Esophagus squamous epithelium (tissue), 5 donors: ENCODE measurements at places on chromosomes 3 and 15.

- no peak for DNase-seq
Observed at GRCh38 chr3:144053121-144053520, 81.5 kb downstream of the DIPK2A start.

DNA sequence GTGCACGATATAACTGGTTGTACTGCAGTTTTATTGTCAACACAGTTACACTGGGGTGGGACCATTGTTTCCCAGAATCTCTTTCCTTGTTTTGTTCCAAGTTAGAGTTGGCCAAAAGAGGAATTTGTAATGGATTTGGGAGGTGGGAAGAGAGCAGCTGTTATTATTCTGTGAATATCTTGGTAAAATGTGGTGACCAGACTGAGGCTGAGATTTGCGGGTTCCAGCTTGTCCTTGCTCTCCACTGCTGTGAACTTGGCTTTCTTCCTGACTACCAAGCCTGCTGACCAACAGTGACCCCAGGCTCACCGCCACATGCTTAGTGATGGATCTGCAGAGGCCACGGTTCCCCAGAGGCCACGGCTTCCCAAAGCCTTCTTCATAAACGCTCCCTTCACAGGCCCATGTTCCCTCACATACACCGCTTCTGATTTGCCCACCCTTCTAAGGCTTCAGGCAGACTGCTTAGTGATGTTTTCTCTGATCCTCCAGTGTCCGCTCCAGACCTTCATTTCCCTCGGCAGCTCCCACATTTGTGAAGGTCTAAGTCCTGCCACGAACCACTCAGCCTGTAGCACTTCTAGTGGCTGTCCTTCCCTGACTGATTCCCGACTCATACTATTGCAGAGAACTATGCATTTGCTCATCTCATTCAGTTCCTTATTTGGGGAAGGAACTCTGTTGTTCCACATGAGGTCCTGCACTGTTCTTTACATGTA, 525.5 kb upstream of the RGMA start:
- no peak for DNase-seq

DNA sequence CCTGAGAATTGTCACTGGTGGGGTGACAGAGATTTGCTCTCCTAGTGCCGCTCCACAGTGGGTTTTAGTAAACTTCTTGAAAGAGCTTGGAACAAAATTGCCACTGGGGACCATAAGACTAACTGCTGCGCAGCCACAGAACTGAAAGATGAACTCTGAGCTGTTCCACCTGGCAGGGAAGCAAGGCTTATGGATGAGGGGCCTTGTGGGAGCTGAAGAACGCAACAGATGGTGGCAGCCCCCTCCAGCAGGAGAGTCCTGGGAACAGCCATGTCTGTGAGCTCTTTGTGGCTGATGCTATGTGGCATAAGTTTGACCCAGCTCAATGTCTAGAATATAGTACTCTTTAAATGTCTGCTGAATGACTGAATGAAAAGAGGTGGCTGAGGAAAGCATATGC, 66.8 kb upstream of the C2CD4B start:
- DNase-seq: no peak

DNA sequence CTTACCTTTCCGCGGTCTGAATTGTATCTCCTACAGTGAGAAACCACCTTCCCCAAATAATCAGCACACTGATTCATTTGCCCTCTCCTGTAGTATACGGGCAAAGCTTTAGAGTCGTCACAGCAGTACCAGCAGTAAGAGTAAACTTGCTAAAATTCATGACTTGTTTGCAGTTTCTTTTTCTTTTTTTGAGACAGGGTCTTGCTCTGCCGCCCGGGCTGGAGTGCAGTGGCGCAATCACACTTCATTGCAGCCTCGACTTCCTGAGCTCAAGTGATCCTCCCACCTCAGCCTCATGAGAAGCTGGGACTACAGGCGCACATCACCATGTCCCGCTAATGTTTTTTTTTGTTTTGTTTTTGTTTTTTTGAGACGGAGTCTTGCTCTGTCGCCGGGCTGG, 11.9 kb downstream of the SCAMP5 start:
- DNase-seq: no peak

- DNase-seq: no peak
Observed at GRCh38 chr15:56228352-56228751, 15.3 kb downstream of the RFX7 start.

DNA sequence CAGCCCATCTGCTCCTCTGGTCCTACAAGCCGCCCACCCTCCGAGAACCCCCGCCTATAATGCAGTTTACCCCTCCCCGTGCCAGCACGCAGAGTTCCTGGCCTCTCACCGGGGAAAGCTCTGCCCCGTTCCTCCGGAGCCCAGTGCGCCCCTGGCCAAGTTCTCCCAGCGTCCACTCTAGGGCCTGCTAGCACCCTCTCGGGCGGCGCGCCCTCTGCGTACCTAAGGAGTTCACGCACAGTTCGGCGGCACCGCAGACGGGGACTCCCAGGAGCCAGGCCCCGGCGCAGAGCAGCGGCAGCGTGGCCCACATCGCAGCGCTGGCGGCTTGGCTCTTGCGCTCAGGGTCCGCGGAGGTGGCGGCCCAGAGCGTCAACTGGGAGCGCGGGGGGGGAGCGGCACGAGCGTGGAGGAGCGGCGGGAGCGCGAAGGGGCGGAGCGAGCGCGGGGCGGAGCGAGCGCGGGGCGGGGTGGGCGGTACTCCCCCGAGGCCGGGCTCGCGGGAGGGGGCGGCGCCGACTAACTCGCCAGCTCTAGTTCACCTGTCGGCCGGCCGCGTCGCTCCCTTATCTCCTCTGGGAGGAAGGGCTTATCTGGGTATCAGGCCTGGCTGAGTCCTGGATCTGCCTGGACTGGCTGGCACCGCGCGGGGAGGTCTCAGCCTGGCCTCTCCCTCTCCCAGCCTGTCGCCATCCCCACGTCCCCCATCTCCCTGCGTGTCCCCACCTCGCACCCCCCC, at the start of gene CTSH:
Gene CTSH, minus strand, starts transcription at position 378 of the 739 bp plus-strand sequence. Its CDS starts 65 bp downstream, at position 313.
- no peak for DNase-seq

DNA sequence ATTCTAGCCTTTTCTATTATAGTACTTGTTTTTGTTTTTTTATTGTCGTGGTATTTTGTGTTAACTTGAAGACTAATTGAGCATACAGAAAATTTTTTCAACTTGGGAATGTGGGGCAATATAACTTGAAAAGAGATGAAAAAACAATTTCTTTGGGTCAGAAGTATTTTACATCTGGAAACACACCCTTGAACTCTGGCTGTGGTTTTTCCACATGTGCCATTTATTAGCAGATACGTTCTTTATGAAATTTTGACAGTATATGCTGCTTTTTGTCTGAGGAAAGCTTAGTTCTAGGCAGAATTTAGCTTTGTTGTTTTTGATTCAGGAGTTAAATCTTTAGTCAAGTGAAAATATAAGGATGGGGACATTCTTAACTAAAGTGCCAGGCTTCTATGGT, 44.7 kb downstream of the TCF12 start:
- no peak for DNase-seq

GRCh38 chr15:57554812-57555179, 36.9 kb upstream of the MYZAP start:
- DNase-seq: no peak

DNA sequence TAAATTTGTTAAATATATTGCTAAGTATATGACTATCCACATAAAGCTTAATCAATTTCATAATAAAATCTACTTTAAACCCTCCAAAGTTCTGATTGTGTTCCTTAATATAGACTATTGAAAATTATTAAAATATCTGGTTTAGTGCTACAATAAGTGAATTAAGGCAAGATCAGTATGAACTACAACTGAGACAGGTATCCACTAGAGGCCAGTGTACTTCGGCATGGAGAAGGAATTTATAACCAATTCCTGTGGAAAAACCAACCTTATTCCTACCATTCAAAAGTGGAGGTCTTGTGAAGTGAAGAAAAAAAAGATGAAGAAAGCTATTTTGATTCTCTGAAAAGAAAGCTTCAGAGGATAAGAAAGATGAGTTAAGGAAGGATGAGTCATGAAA, 237.7 kb downstream of the SUCLG2 start:
- DNase-seq: no peak

DNA sequence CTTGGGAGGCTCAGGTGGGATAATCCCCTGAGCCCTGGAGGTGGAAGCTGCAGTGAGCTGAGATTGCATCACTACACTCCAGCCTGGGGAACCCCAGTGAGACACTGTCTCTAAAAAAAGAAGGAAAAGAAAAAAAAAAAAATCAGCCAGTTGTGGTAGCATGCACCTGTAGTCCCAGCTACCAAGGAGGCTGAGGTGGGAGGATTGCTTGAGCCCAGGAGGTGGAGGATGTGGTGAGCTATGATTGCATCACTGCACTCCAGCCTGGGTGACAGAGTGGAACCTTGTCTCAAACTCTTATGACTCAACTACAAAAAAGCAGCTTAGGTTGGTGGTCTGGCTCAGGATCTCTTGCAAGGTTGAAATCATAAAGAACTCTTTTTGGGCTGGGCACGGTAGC, 19.3 kb upstream of the GPX1 start:
- DNase-seq: no peak

- DNase-seq: no peak
Observed at GRCh38 chr15:99467338-99467720, 98.5 kb upstream of the MEF2A start.

DNA sequence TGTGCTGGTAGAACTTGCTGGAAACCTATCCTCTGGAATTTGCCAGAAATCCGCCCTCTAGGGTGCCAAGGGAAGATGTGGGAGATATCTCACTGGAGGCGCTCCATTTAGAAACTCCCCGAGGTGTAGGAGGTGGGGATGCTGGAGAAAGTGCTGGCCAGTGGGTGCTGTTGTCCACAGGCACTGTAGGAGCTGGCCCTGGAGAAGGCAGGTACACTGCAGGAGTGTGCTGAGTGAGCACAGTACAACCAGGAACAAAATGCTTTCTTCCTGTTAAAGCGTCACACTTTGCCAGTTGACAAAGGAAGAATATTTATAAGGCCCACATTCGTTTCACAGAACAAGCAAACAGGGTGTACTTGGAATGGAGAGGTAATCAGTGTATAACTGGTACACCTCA, 119.9 kb downstream of the CACNA1D start:
- no peak for DNase-seq

- DNase-seq: no peak
Observed at GRCh38 chr3:36852071-36852470, 87.7 kb upstream of the DCLK3 start.

- no peak for DNase-seq
Observed at GRCh38 chr15:100279446-100279845, 62.3 kb downstream of the ADAMTS17 start.

GRCh38 chr3:16130066-16130465, 44.4 kb upstream of the GALNT15 start:
- no peak for DNase-seq

DNA sequence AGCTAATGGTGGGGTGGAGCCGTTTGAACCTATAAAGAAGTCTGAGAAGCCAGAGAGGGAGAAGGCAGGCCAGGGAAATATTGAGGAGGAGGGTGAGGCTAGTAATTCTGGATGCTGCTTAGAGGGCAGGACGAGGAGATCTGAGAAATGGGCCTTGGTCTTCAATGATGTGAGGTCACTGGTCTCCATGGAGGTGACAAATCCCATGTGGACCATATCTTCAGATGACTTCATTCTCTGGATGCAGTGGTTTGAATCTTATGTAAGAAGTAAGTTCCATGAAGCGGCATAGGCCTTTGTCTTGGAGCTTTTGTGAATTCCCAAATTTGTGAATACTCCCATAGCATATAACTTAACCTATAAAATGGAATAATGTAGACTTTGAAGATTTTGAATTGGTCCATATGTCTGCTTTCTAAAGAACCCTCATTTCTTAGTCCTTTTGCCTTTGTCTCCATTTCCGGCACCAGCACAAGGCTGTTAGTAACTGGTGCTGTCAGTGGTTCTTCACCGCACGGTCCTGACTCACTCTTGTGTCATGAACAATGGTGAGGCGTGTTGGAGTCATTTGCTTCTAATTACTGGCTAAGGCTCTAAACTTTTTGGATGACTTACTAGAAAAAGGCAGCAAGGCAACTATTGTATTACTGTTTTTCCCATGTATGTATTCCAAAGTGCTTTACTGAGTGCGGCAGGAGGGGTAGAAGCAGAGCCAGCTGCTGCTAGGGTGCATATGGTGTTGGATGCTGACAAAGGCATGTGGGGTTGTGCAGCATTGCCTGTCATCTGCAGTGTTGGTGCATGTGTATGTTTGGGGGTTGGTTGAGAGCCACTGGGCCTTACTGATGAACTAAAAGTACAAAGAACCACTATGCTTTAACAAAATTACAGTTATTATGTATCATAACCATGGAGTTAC, 279.3 kb upstream of the C2CD4B start:
- DNase-seq: no peak

- no peak for DNase-seq
Observed at GRCh38 chr3:45560281-45560971, 34.1 kb upstream of the LIMD1 start.

GRCh38 chr3:12042638-12043037, 38.5 kb downstream of the SYN2 start:
- DNase-seq: no peak

DNA sequence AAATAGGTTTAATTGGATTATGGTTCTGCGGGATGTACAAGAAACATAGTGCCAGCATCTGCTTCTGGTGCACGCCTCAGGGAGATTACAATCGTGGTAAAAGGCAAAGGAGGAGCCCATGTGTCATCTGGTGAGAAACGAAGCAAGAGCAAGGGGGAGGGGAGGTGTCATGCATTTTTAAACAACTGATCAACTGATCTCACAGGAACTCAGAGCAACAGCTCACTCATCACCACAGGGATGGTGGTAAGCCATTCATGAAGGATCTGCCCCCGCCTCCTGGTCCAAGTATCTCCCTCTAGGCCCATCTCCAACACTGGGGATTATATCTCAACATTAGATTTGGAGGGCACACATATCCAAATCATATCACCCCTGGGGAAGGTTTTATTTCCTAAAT, 42.1 kb upstream of the FGF7 start:
- DNase-seq: no peak

- no peak for DNase-seq
Observed at GRCh38 chr15:52247461-52247860, 48.1 kb downstream of the MYO5C start.

DNA sequence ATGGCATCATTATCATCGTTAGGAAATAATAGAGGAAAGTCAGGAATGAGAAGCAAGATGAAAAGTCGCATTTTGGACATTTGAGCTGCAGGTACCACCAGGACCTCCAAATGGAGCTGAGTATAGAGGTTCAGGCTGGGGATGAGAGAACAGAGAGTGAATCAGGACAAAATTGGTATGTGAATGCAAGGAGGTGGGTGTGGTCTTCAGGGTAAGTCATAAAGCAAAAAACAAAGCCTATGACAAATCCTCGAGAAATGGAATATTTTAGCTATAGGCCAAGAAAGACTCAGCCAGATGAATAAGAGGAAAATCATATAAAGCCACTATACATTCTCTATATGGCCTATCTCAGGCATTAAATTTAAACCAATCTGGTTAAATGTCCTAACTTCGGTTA, 841.3 kb downstream of the ROBO1 start:
- no peak for DNase-seq

GRCh38 chr3:4052706-4053105, 250.5 kb upstream of the SETMAR start:
- DNase-seq: no peak

DNA sequence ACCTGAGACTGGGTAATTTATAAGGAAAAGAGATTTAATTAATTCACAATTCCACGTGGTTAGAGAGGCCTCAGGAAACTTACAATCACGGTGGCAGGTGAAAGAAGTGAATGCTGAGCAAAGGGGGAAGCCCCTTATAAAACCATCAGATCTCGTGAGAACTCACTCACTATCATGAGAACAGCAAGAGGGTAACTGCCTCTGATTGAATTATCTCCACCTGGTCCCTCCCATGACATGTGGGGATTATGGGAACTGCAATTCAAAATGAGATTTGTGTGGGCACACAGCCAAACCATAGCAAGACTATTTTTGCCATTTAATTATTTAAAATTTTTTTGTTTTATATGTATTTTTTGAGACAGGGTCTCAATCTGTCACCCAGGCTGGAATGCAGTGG, 27.0 kb upstream of the KCTD6 start:
- DNase-seq: no peak

GRCh38 chr3:114411190-114411668, 117.4 kb downstream of the TIGIT start:
- DNase-seq: no peak
